ENCODE measurements at places on chromosomes 11 and 22. TPM values are rescaled to one million over a fixed set of nuclear protein-coding genes. Genes with fewer than 3 reads are reported as not detected.
A peak's percentile ranks its signal among the peaks of the same experiment; 100 is the strongest.

Gene ART1
- not detected for polyA plus RNA-seq

Gene DPAGT1
- polyA plus RNA-seq: 59.2 TPM

Gene PRRG4
- not detected for polyA plus RNA-seq

DNA sequence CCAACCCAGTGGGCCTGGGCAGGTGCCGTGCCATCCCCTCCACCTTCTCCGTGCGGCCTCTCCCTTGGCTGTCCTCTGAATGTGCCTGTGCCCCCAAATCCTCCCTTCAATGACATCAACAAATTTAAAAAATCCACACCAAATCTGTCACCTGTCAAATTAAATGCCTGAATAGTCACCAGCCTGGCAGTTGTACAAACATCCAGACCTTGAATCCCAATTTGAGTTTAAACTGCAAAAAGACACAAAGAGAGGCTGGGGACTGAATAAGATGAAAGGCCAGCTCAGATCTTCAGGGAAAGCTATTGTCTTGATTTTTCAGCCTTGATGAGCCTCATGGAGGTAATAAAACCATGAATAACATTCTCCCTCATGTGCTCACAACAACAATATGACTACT, 194.7 kb downstream of the KIRREL3 start:
- no peak for DNase-seq

- peak; percentile 68 for DNase-seq
Measured at GRCh38 chr11:104772806-104773241, 125.4 kb downstream of the CASP12 start.

DNA sequence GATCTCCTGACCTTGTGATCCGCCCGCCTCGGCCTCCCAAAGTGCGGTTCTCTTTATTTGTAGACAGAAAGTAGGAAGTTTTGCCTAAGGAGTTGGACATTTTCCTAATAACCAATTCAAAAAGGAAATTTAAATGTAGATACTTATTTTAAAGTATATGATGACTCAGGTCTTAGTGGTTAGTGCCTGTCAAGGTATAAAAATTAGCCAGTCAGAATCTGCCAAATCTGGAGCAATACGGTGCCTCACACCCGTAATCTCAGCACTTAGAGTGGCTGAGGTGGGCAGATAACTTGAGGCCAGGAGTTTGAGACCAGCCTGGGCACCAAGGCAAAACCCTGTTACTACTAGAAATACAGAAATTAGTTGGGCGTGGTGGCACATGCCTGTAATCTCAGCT, 86.7 kb upstream of the RASSF10 start:
- no peak for DNase-seq

GRCh38 chr11:23755076-23755475, 741.8 kb upstream of the LUZP2 start:
- no peak for DNase-seq

DNA sequence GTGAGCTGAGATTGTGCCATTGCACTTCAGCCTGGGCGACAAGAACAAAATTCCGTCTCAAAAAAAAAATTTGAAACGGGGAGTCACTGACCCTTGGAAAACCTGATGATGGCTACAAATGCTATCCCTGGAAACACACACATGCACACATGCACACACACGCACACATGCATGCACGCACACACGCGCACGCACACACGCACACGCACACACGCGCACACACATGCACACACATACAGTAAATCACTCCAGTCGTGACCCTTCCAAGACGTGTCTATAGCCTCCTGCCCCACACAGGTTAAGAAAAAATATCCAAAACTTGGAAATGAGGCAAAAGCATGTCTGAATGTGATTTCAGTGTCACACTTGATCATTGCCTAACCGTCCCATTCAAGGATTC, 6.7 kb upstream of the CPT1A start:
- DNase-seq: no peak

GRCh38 chr11:61487342-61488025, 21.1 kb upstream of the LRRC10B start:
- no peak for DNase-seq

DNA sequence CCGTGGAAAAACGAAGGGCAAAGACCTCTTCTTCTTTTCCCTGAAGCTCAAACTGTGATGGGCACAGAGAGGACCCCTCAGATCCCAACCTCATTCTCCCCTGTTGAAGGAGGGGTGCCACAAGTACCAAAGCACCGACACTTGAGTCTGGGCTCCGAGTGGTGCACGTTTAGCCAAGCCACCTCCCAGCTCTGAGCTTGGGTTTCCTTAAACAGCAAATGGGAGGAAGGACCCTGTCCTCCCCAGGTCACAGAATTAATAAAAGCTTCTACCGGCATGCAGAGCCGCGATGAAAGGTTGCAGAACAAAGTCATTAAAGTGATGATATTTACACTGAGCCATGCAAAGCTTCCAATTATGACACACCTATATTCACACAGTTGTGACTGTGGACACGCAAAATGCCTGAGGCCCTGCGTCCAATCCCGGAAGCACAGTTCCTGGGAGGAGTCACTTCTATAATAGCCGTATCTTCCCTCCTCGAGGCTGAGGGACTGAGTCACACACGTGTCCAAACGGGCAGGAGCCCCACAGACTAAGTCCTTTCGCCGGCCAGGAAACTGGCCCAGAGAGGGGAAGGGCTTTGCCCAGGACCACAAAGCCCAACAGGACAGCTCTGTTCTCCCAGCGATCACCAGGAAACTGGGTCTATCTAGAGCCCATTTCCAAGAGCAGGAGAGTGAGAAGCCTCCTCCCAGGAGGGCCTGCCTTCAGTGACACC, 922 bp upstream of the CSNK1E start:
- peak; percentile 52 for DNase-seq
